ENCODE measurements at places on chromosomes 16 and 17. TPM values are rescaled to one million over a fixed set of nuclear protein-coding genes. Genes with fewer than 3 reads are reported as not detected.

Gene OR1A1
- not detected for total RNA-seq

Gene ZFP3
- total RNA-seq: 4.7 TPM

Gene C16orf95
- 3.2 TPM for total RNA-seq

Gene LHX1
- total RNA-seq: not detected

Gene GPR139
- total RNA-seq: not detected

Gene CDH11
- 22.4 TPM for total RNA-seq

Measured in esophagus muscularis mucosa (tissue), 4 donors.